ENCODE measurements at places on chromosomes 16 and 17.

DNA sequence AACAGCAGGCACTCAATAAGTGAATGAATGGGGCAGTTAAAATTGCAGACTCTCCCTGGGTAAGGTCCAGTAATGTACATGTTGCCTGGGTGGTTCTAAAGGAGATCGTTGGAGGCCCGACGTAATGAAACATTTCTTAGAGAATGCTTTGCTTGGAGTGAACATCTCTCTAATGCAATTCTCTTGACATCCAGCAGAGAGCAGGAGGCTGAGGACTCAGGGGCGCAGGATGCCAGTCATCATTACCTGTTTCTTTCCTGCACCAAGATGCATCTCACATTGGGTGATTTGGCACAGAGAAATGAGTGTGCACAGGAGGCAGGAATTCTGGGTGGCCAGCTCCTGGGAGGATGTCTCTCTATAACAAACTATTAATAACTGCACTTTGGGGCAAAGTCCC, 130.3 kb upstream of the RBBP6 start:
- DNase-seq: peak; percentile 58

DNA sequence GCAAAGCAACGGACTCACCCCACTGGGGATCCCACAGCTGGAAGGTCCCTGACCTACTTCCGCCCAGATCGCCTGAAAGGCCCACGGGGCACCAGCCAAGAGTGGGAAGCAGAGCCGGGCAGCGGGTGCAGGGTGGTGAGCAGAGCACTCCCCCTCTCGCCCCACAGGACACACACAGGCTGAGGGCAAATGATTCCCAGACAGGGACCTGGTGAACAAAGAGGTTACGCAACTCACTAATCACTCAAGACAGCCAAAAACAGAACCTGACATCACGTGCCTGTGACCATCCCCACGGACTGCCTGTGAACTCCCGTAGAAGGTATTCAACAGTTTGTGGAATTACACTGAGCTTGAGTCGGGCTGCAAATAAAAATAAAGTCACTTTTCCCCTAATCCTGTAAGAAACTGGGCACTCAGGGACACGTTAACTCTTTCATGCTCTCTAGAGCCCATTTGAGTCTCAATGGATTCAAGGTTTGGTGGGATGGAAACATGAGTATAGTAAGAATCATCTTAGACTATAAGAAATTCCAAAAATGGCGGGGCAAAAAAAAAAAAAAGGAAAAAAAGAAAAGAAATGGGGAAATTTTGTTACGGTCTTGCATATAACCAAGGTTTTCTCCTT, 396.1 kb downstream of the SOX9 start:
- no peak for DNase-seq

DNA sequence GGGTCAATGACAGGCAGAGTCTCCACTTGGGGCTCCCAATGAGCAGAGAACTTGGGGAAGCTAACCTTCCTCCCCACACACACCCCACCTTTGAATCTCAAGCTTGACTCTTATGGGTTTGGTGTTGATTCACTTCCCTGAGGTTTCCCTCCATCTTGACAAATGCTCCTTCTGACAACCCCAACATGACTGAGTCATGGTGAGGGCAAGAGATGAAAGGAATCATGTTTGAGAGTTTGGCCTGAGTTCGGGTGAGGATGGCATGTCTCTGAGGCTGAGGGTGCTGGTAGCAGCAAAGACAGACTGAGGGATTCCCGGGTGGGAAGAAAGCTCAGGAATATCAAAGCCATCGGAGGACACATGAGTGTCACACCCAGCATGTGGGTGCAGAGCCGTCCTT, 18.7 kb downstream of the KRT9 start:
- DNase-seq: no peak

- DNase-seq: no peak
These were observed 109.0 kb downstream of the USP31 start for GRCh38 chr16:23040246-23040645.

GRCh38 chr17:41680426-41681040, 8.2 kb upstream of the EIF1 start:
- DNase-seq: peak; percentile 36

DNA sequence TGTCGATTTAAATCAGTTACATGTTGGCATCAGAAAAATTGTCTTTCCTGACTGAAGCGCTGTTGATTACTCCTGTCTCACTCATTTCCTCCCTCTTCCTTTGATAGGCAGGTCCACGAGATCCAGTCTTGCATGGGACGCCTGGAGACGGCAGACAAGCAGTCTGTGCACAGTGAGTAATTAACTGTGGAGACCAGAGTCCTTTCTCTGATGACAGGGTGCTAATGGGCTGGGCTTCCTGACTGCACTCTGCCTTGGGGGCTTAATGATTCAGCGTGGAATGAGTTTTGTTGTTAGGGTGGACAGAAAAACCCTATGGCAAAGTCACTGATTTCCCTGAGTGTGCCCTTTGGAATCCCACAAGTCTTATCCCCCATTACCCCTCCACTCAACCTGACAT, 6.5 kb downstream of the GOSR2 start:
- DNase-seq: peak; percentile 70

DNA sequence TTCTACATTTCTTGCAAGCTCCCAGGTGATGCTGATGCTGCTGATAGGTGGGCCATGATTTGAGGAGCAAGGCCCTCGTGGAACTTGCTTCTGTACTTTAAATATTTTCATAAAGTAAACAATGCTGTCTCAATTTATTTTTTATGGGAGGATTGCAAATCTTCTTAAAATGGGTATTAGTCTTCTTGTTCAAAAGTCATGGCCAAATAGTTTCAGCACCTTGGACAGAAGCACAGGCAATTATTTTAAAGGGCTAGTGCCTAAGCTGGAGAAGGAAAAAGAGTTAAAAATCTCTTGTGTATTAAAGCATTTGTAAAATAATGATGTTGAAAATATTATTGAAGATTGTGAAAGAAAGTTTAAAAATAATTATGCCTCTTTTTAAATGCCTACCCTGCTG, 50.5 kb downstream of the GPR139 start:
- no peak for DNase-seq

- no peak for DNase-seq
These were observed 6.9 kb downstream of the SLC16A3 start for GRCh38 chr17:82235775-82236141.

DNA sequence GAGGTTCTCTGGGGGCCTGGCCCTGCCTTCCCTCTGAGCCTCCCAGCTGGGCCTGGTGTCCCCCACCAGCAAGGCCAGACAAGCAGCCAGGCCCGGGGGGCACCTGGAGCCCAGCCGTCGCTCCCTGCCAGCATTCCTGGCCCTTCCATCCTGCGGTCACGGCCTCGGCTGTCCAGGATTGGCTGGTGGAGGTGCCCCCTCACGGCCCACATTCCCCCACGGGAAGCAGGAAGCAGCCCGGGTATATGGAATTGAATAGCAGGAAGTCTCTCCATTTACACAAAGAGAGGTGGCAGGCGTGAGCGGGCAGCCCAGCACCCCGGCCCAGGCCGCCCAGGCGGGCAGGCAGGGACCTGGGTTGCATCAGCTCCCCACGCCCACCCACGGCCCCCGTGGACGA, 14.5 kb downstream of the TRAF7 start:
- no peak for DNase-seq

DNA sequence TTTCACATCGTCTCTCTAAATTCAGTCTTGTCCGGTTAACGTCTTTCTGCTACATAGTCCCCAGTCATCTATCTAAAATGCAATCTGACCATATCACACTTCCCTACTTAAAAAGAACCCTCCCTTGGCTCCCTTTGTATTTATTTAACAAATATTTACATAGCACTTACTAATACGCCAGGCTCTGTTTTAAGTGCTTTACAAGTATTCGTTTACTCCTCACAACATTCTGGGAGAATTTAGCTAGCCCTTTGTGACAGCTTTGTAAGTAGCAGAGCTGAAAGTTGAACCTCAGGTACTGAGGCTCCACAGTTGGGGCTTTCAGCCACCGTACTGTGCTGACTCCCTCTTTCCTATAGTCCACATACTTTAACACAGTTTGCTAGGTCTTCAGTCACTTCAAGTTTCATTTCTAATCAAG, 9.2 kb downstream of the PAFAH1B1 start:
- no peak for DNase-seq

DNA sequence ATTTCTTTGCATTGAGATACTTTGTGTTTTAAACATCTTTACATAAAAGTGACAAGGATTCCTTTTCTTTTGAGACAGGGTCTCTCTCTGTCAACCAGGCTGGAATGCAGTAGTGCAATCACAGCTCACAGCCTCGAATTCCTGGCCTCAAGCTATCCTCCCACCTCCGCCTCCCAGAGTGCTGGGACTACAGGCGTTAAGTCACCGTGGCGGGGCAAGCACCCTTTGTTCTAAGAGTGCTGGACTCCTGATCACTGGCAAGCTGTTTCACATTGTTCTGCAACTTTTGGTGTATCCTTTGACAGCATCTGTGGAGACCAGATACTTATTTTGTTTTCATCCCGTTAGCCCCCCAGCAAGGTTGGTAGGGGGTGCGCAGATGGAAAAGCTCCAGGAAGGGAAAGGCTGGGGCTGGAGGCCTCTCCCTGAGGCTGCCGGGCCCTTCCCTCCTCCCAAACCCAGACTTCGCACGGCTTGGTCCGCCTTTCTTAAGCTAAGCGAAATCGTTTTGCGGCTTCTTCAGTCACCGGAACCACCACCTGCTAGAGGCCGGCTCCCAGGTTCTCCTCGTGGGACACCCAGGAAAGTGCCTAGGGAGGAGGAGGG, 1.1 kb downstream of the ST6GALNAC2 start:
- no peak for DNase-seq

GRCh38 chr17:67280279-67280678, 35.3 kb upstream of the HELZ start:
- no peak for DNase-seq

GRCh38 chr16:74698222-74698621, 2.4 kb downstream of the MLKL start:
- no peak for DNase-seq

DNA sequence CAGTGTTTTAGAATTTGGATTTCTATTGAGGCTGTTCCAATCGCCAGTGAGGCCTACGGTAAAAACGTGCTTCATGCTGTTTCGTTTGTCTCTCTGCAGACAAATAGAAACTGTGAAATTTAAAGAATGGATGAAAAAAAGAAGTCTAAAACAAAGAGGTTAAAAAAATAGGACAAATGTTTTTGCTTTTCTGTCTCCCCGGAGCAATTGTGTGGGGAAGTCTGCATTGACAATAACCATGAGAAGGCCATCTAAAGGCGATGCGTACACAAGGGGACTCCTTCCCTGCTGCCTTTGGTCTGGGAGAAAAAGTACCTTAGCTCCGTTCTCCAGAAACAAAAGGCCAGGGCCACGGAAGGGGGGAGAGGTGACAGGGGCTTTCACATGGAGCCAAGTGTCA, 4.6 kb upstream of the ZFHX3 start:
- no peak for DNase-seq

DNA sequence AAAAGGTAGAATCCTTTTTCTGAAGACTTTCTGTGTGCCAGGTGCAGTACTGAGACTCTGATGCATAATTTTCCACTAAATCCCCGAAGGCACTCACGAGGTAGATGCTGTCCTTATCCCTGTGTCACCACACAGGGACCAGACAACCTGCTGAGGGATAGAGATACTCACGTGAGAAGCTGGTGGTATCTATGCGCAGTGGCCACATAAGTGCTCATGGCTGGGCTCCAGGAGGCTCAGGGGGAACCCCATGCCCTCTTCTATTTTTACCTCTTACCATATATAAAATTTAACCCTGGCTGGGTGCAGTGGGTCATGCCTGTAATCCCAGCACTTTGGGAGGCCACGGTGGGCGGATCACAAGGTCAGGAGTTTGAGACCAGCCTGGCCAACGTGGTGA, 38.3 kb downstream of the NT5M start:
- no peak for DNase-seq

DNA sequence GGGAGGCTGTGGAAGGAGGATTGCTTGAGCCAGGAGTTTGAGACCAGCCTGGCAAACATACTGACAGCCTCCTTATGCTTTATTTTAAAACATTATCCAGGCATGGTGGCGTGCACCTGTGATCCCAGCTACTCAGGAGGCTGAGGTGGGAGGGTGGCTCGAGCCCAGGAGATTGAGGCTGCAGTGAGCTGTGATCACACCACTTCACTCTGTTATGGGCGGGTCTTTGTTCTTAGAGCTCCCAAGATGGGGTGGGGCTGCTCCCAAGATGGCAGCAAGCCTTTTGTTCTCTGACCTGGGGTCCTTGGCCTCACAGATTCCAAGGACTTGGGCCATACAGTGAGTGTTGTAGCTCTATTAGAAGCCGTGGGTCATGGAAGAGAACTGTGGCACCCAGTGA, 26.1 kb upstream of the ST6GALNAC2 start:
- no peak for DNase-seq

DNA sequence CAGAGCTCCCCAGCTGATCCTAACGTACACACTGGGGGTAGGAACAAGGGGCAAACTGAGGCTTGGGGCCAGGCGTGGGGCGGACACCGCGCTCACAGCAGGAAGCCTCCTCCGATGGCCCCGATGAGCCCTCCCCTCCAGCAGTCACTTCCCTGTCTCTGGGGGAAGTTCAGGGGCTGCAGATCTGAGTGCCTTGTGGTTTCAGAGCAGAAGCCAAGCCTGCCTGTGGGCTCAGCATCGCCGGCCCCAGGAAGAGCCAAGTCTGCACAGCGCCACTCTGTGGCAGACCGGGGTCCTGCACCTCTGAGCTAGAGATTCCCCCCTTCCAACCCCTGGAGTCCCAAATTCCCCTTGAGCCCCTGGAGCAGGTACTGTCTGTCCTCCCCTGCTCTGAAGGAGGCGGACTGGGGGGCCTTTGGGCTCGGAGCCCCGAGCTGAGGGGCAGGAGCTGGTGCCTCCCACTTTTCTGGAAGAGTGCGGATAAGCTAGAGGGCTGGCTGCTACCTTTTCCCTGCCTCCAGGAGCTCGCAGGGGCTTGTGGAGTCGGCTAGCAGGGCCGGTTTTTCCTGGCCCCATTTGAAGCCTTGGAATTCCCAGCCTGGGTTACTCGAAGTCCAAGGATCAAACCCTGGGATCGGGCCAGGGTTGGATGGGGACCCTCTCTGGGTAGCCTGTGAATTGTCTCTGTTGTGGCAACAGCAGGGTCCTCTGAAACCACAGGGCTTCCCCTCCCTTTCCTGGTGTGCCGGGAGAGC, 2.9 kb downstream of the GSE1 start:
- DNase-seq: peak; percentile 72

- DNase-seq: no peak
These were observed 625.6 kb downstream of the TMEM114 start for GRCh38 chr16:7964744-7965143.

GRCh38 chr16:81836279-81837054, 57.4 kb downstream of the PLCG2 start:
- DNase-seq: no peak

- DNase-seq: no peak
These were observed 1.7 kb upstream of the SLC16A11 start for GRCh38 chr17:7045492-7046126.

- DNase-seq: peak; percentile 34
These were observed at the start of gene RAB34 for GRCh38 chr17:28717578-28718332. Gene RAB34, minus strand, starts transcription at chr17:28717868. Its CDS starts 602 bp downstream, at chr17:28717266.
